Renal cortical epithelial cell (primary cell): ENCODE measurements at places on chromosomes 2 and 18. TPM values are rescaled to one million over a fixed set of nuclear protein-coding genes. Genes with fewer than 3 reads are reported as not detected.
A peak's percentile ranks its signal among the peaks of the same experiment; 100 is the strongest.

The CRYBA2 gene
- total RNA-seq = not detected in 2 replicates

DNA sequence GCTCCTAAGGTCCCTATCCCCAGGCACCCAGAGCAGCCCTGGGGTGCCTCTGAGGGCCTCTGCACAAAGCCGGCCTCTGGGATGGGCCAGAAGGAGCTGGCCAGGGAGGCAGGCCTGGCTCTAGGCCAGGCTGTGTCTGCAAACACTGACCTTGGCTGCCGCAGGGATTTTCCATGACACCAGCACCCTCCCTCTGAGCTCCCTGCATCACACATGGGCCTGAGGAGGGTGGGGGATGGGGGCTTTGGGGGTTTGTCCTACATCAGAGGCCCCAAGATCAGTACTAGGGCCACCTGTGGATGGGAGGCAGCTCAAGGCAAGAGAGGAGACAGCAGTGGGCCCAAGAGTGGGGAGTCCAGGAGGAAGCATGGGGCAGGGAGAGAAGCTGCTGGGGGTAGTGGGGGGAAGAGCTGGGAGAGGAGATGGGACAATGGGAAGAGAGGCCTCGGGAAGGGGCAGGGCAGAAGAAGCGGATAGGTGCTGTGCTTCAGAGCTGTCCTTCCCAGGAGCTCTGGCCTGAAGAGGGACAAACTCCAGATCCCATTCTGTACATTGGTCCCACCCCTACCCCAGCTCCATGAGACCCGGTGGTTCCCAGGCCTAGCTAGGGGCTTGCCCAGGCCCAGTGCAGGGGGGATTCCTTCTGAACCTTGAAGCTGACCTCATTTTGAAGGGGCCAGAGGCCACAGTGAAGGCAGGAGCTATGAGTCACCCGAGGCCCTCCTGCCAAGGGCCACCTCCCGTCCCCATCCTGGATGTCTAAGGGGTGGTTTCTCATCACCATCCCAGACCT lies 28.0 kb downstream of the KCNK3 start:
- peak; percentile 83 for DNase-seq

The ZBTB7C gene
- 0.17 and 0.99 TPM in 2 replicates for total RNA-seq

- no peak for DNase-seq
These were observed 940.3 kb upstream of the CRIM1 start for GRCh38 chr2:35415282-35415681.

DNA sequence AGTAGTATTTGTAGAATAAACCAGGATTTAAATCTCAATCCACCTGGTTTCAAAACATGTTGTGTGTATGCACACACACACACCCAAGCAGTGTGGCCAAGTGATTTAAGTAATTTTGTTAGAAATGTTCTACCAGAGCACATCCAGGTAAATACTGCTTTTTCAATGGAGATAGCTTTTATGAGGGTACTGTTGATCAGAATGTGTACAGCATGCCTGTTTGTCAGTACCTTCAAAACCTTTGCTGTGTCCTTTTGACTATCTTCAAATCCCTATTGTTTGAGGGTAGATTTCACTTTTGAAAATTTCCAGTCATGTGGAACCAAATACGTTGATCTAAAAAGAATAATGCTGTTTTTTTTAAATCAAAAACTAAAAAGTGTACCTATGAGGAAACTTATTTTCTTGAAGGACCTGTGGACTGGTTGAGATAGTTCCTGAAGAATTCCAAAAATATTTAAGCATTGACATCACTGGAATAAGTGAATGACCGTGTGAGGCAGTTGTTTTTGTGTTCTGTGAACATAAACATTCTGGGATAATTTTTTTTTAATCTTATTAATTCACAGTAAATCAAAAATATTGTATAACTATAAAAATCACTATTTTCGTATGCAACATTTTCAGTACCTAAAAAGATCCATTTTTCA lies 70.9 kb downstream of the PTRHD1 start:
- peak; percentile 61 for DNase-seq

The STRADB gene
- 27.3 and 46.1 TPM in 2 replicates for total RNA-seq

DNA sequence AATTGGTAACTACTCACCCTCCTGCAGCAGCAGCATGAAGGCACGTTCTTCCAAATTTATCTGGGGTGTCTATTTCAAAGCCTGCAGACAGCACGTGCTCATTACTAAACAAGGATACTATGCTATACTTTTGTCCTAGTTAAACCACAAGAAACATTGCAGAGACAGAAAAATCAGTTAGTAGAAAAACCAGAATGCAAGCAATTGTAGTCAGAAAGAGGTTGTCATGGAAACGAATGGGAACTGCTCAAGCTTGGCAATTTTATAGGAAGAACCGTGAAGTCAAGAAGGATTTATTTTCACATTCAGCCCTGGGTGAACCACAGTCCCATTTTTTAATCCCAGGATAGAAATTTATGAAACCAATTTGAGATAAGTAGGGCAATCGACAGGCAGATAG lies 162.2 kb upstream of the PGAP1 start:
- peak; percentile 87 for DNase-seq

DNA sequence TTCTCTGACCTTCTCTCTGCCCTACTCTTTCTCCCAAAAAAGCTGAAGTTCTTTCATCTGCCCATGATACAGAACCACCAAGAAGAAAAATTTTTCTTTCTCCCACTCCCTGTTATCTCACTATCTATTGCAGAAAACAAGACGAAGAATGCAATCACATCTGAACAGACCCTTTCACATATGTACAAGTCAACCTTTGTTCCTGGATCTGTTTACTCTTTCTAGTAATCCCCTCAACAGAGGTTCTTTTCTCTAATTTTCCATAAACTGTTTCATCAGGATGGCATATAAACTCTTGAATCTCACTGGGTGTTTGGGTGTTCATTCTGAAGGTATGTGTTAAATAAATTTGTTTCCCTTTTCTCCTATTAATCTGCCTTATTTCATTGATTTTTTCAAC lies 1262.7 kb upstream of the NRXN1 start:
- no peak for DNase-seq

The DSG1 gene
- total RNA-seq = not detected in 2 replicates

DNA sequence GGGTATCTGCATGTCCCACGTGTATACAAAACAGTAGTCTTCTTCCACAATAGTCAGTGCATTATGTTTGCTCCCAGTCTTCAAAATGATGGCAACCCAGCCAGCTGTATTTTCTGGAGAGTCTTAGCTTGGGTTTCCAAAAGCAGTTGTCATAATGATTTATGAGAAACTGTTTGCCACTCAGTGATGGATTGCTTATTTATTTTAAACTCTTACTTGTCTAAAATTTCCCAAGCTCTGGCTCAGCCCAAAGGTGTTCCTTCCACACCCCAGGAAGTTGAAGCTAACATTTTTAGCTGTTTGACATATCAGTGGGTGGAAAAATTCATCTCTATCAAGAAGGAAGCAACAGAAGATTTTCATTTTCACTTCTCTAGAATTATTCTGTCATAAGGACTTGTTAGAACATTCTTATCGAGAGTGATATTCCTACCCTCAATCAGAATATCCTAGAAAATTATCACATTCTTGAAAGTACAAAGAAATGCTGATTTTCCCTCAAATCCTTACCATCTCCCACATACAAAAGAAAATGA lies 78.8 kb downstream of the ASAP2 start:
- no peak for DNase-seq

GRCh38 chr2:238127165-238128060 lies 11.1 kb upstream of the KLHL30 start:
- DNase-seq = peak; percentile 13

DNA sequence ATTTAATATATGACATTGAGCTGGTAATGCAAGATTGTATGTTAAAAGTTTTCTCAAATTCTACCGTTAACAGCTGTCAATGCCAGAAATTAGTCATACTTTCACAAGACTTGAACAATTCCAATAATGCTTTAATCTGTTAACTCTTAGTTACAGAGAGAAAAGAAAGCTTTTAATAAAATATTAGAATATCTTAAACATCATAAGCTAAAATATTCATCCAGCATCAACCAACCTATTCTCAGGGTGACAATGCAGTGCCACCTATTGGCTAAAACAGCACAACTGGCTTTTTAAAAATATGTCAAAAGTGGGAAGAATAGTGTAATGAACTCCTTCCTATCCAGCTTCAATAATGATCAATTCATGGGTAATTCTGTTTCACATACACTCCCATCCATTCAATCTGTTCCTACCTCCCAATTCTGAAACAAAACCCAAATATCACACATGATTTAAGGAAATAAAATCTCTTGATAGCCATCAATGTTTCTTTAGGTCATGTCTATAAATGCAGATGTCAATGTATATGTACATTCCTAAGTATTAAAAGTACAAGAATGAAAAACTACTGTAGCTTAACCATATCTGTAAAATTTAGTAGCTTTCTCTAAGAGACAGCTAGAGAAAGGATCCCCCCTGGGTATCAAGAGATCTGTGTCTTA lies 79.8 kb upstream of the CCDC141 start:
- peak; percentile 22 for DNase-seq

The CNTNAP5 gene
- total RNA-seq = under 0.01 and 0.20 TPM in 2 replicates

The COL4A4 gene
- 9.9 and 41.9 TPM in 2 replicates for total RNA-seq

DNA sequence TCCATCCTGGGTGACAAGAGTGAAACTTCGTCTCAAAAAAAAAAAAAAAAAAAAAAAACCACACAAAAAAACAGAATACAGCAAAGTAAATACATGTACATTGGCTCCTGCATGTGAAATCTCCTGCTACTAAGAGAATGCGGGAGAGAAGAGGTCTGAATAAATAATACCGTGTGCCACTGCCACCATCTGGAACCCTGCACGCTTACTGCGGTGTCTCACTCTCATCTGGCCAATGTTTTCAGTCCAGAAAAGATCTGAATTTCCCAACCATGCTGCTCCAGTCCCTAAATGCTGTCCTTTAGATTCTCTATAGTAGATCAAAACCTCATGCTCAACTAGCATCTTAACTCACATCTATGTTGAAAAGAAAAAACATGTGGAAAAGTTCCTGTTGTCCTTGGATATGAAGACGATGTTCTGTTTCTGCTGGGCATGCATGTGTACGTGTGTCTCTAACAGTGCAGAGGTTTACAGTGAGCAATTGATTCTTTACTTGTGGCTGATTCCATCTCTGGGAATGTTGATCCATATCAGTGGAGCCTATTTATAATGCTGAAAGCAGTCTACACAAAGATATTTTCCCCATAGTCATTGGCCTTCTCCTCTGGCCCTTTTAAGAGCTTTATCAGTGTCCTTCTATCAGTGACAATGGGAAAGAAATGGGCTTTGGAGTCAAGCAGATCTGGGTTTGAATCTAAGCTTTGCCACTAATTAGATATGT lies 11.9 kb downstream of the STON1 start:
- DNase-seq = no peak

DNA sequence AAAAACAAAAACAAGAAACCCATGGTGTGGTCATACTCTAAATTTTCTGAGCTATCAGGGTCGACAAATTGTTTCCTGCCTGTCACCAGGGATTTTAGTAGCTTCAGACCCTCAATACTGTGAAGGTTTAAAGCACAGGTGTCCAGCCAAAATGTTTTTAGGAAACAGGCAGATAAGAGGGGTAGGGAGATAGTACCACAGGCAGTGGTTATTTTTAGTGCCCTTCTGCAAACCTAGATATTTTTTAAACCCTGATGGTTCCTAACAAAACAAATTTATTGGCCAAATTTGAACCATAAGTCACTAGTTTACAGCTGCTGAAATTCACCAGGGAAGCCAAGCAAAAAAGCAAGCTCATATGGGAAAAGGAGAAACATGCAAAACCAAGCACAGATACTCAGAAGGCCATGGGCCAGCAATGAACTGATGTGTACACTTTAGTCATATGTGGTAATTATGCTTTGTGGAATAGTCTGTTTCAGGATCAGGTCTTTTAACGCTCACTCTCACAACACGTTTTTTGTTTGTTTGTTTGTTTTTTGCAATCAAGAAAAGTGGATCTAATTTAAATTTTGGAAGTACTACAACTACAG lies 156.8 kb upstream of the STK17B start:
- DNase-seq = no peak

DNA sequence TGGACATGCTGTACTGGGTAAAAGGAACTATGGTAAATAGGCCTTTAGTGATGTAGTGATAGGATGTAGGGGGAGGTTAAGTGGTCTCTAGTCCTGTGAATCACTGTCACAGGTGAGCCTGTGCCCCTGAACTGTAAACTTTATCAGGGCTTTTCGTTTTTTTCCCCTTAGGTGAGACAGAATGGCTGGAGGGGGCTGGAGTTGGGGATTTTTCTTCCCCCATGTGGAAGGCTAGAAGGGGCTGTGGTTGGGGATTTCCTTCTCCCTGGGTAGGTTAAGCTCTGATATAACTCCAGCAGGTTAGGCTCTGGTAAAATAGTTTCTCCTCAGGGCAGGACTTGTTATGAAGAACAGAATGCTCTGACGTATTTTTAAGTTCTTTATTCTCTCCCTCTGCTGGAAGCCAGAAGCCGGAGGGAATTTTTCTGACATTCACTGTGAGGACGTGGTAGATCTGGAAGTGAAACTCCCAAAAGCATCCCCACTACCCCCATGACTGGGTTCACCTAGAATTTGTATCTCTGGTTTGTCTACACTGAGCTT lies 28.5 kb downstream of the PIKFYVE start:
- DNase-seq = no peak

The PRKAG3 gene
- not detected in 2 replicates for total RNA-seq

DNA sequence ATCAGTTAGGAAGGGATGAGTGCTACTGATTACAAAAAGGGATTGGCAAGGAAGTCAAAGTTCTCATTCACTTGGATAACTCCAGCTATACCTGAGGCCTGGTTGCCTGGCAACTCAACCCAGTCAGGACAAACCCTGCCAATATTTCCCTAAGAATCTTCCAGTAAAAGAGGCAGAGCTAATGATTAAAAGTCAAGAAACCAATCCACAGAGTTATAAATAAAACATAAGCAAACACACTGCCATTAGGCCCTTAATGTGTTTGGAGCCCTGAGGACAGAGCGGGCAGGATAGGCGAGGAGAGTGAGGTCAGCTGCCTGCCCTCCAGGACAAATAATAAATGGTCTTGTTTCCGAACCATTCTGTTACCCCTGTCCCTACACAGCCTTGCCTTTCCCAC lies 215.6 kb upstream of the NABP1 start:
- peak; percentile 98 for DNase-seq

DNA sequence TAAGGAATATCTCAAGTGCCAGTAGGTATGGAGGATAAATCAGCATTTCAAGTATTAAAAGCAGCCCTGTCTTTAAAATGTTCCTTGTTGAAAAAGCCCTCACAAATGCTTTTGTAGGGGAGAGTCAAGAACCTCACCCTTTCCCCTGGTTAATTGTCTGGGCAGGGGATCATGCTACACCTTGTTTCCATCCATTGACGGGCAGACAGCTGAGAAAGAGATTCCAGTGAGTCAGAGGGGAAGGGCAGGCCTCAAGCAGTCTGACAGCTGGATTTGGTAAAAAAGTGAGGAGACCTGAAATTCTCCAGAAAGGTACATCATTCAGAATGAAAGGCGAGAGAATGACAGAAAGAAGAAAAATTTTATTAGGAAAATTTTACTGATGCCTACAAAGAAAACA lies 203.2 kb upstream of the CYP26B1 start:
- no peak for DNase-seq

DNA sequence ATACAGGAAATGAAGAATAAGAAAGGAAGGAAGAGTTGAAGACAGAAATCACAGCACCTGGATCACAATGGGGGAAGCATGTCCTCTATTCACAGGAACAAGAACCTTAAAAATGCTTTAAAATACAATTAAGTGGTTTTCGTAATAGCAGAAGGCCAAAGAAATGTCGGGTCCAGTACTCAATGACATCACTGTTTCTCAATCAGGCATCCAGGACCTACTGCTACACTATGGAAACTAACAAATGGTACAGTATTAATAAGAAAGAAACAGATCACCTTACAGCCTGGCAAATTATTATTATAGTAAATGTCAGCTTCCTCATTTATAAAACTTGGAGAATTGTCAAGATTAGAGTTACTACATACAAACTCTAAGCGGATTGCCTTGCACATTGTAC lies 15.8 kb downstream of the HNRNPLL start:
- no peak for DNase-seq
